ENCODE measurements at places on chromosomes 7 and 10.

- DNase-seq = no peak
Observed at GRCh38 chr7:108140671-108141070, 10.5 kb upstream of the LAMB4 start.

- DNase-seq = no peak
Observed at GRCh38 chr7:31044529-31044928, 7.6 kb upstream of the ADCYAP1R1 start.

DNA sequence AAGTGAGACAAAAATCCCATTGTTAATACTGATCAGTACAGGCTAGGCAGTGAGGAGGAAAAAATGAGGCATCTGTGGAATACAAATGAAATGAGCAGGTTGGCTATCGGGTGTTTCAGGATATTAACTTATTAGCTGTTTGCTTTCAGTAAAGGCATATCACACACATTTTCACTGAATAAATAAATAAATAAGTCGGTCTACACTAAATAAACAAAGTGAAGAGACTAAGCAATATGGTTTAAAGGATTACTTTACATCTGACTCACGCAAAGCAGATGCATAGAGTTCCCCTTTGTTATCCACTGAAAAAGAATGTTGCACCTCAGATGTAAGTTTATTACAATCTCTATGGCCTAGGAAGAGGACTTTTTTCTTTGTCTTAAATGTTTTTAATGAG is 6.3 kb upstream of the SEMA3A start:
- no peak for DNase-seq

DNA sequence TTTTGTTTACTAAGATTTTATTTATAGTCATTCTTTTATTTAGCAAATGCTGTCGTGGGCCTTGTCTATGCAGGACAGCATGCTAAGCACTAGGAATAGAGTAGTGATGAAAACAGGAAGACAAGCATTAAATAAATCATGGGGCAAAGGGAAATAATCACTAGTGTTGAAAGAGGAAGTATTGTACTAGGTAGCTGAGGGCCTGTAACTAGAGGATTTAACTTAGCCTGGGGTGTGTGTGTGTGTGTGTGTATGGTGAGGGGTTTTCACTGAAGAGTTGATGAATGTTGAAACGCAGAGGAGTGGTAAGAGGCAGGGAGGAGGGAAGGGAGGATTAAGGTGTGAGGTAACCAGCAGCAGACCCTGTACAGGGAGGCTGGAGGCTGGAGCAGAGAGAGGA is 446.4 kb downstream of the SDK1 start:
- DNase-seq = no peak

DNA sequence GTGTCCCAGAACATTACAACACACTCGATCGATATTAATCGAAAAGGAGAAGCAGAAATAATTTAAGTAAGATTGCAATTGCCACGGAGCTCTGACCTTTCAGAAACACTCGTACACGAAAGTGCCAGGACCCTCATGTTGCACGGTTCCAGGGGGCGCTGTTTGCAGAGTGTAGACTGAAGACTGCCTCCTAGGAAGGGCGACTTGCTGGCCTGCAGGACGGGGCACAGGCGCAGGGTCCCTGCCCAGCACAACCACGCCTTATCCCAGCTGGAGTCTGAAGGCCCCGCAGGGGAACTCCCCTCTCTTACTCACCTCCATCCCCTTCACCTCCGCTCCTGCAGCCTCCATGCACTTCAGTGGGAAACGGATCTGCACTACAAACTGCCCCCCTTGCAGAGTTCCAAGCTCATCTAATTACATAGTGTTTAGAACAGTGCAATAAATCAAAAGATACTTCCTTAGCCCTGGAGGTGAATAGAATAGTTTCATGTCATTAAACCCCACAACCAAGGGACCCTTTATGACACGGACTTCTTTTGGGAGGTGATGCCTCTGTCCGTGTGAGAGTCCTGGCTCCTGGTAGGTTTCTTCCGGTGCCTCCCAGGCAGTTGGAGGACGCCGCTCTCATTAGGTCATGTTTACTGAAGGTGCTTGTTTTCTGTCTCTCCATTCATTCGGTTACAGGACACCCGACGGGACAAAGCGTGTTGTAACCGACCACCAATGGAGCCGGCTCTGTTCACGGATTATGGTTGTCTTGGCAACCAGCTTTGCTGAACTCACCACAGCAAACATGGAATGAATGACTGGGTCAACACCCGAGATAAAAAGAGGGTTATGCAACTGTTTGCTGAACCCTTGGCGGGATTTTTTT is 262.2 kb downstream of the BAMBI start:
- DNase-seq = no peak

- DNase-seq = no peak
Observed at GRCh38 chr10:483261-483660, 206.2 kb downstream of the DIP2C start.

DNA sequence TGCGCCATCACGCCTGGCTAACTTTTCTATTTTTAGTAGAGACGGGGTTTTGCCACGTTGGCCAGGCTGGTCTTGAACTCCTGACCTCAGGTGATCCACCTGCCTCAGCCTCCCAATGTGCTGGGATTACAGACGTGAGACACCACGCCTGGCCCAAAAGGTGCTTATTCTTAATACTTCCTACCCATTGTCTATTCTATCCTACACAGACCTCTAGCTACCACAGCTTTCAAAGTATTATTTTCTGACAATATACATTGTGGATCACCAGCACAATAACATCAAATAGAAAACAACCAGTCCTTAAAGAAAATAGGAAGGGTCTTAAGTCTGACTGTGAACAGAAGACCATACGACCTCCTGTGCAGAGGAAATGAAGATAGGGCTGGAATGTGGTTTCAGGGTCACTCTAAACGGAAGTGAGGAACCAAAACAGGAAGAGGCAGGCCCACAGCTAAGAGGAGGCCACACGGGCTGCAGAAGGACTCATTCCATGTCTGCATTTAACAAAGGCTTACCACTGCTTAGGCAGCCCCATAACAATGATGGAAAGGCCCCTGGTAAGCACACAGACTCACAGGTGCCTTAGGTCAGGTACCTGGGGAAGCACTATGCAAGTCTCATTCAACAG is 115.2 kb downstream of the ZFAND4 start:
- no peak for DNase-seq

- no peak for DNase-seq
Observed at GRCh38 chr10:94037286-94037685, 43.6 kb downstream of the PLCE1 start.

DNA sequence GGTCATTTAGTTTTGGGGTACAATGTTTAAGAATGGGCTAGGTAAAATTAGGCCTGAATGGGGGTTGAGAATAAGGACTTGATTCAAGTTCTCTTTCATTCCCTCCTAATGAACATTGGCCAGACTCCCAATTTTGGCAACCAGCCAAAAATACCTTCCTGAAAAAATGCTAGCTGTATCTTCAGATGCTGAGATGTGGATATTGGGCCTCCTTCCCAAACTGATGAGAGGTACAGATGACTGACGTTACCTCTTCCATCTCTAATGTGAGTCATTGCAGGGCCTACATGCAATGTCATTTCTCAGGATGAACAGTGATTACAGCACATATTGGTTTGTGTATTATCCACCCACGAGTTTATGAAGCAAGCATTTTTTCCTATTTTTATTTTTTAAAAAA is 151.6 kb downstream of the SND1 start:
- no peak for DNase-seq

GRCh38 chr7:127900732-127901685 is 130.2 kb downstream of the LRRC4 start:
- DNase-seq = no peak

GRCh38 chr7:12738665-12739064 is 51.2 kb downstream of the ARL4A start:
- DNase-seq = no peak

GRCh38 chr7:30646154-30646553 is 36.1 kb downstream of the CRHR2 start:
- DNase-seq = no peak

GRCh38 chr10:19966751-19967150 is 150.5 kb downstream of the PLXDC2 start:
- DNase-seq = no peak
